IPS DF 19.7 (cell line): ENCODE measurements at places on chromosomes 11 and 22.

- no peak for DNase-seq
These were observed 112.8 kb downstream of the FBXO7 start for GRCh38 chr22:32587449-32587848.

- no peak for DNase-seq
These were observed 26.1 kb downstream of the CSTF3 start for GRCh38 chr11:33135216-33135615.

GRCh38 chr11:56916587-56916986, 72.1 kb upstream of the OR5AK2 start:
- DNase-seq: no peak

- no peak for DNase-seq
These were observed 43.7 kb downstream of the MED15 start for GRCh38 chr22:20550851-20551744.

DNA sequence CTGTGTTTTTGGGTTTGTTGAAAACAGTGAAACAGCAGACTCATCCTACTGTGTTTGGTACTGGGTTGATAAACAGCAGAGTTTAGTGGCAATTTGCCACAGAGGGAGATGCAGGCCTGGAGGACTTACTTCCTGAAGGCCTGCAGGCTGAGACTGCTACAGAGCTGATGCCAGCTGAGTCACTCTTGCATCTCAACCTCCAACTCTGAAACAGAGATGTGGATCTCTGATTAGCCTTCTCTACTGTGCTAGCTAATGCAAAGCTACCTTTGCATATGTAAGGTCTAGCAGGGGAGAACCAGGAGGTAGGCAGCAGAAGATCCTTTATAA, 14.3 kb downstream of the ATP5MG start:
- DNase-seq: peak; percentile 91

DNA sequence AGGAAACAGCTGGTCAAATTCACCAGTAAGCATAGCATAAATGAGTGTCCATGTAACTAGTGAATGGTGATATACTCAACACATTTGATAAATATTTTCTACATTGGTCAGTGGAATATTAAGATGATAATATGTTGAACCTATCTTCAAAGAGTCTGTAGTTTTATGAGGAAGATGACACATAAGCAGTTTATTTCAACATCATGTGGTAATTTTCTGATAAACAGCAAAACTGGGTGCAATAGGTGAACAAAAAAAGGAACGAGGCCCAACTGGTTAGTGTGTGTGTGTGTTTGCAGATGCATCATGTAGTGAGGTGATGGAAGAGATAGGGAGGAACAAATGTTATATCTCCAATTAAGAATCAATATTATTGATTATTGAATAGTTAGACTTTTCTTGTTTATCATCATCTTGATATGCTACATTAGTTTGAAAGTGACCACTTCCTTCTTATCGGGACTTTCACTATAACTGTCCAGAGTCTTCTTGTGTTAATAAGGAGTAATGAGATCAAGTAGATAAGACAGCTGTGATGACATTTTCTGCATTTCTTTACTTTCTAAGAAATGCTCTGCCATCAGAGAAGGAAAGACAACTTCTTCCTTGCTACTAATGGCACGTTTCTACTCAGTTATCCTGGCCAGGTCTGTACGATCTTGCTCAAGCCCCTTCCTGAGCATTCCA, 270.7 kb downstream of the ETS1 start:
- DNase-seq: no peak

GRCh38 chr11:6062691-6063358, 32.3 kb upstream of the OR56A1 start:
- no peak for DNase-seq

- DNase-seq: no peak
These were observed 81.0 kb upstream of the FGF3 start for GRCh38 chr11:69899957-69900821.

GRCh38 chr11:128365044-128365443, 222.3 kb downstream of the ETS1 start:
- no peak for DNase-seq

DNA sequence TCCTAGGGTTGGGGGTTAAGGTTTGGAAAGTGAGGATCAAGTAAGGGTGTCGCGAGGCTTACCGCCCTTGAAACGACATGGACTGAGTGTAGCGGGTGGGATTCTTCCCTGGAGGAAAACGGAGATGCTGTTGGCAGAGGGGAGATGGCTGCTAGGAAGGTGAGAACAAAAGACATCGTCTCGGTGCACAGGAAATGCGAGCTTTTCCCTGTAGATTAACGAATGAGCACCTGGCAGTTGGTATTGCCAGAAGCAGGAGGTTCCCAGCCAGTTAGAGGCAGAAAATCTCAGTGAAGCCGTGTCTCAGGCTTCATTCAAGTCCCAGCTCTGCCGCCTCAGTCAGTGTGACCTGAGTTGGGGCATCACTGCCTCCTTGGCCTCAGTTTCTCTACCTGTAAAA, 1.4 kb upstream of the LHFPL7 start:
- DNase-seq: no peak

GRCh38 chr11:255176-255575, 18.4 kb downstream of the PSMD13 start:
- no peak for DNase-seq

DNA sequence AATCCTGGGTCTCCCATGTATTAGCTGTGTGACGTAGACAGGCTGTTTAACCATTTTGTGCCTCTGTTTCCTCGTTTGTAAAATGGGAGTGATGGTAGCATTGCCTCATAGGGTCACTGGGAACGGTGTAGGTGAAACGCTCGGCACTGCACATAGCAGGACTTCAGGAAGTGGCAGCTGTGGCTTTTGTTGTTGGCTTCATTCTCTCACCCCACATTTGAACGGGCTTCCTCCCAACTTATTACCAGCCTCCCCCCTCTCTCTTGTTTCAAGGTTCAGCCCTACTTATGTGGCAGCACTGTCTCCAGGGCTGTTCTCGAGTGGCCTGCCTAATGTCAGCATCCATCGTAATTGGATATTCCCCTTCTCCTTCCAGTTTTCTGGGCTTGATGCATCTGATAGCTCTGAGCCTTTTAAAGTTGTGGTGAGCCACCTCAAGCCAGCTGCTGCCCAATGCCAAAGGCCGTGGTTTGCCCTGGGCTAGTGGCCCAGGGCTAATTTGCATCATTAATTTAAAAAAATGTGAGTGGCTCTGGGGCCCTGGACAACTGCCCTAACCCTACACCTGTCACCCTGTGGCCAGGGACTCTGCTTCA, 217.8 kb upstream of the TBCEL start:
- DNase-seq: no peak

GRCh38 chr11:125923012-125923579, 18.8 kb downstream of the DDX25 start:
- no peak for DNase-seq

- no peak for DNase-seq
These were observed 81.3 kb upstream of the CADM1 start for GRCh38 chr11:115585361-115586024.

- no peak for DNase-seq
These were observed 77.2 kb downstream of the SIK3 start for GRCh38 chr11:117020869-117021564.

DNA sequence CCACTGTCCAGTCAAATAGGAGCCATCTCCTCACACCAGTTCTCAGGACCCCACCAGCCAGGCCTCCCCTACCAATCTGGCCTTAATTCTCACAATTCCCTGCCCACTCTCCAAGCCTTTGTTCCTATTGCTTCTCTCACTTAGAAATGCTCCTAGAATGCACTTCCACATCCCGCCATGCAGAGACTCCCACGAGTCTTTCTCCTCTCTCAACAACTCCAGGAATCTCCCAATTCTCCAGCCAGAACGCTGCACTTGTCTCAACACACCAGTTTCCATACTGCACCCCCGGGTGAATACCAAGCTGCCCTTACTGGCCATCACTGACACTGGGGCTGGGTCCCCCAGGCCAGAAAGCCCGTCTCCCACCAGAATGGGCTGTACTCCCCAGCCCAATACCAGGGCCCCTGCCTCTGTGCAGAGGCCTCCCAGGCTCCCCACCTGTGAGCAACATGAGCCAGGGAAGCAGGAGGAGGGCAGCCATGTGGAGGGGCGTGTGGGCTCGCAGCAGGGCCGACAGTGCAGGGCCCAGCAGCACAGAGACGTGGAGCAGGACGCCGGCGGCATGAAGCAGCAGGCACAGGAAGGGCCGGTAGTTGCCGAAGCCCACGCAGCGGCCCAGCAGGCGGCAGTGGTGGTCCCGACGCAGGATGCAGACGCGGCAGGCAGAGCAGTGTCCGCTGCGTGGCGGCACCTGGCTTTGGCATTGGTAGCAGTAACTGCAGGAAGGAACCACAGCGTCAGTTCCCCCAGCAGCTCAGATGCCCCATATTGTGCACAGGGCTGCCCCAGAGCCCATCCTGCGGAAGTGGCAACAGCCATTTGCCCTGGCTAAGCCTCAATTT, 2.4 kb downstream of the ZDHHC24 start:
- DNase-seq: no peak

- DNase-seq: no peak
These were observed 686.3 kb downstream of the NTM start for GRCh38 chr11:132056689-132057088.

- DNase-seq: no peak
These were observed 37.6 kb downstream of the MAP6 start for GRCh38 chr11:75631086-75631730.

DNA sequence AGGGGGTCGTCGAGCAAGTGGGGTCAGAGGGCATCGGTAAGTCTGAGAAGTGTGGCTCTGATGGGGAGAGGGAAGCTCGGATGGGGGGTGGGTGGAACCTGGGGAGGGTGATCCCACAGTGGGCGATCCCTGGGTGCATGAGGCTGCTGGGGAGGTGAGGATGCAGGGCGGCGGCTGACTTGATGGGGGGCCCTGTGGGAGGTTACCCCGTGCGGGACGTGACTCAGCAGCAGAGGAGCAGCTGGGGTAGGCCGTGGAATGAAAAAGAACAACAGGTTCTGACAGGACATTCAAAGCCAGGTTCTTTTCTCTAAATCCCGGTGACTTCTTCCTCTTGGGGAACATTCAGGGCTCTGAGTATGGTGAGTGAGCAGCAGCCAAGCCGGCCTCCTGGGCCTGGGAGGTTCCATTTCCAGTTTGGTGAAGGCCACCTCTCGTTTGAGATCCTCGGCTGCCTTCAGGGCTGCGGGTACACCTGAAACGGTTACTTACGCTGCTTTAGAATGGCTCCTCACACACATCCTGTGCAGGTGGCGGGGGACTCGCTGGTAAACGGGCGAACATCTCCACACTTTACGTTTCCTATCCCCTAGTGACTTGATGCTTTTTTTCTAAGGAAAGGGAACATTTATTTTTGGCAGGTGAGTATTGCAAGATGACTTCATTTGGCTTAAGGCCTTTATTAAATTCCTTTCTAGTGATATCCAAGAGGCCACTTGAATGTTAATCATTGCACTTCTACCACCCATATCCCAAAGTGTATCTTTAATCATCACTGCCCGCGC, 278.2 kb downstream of the TBC1D22A start:
- DNase-seq: no peak

DNA sequence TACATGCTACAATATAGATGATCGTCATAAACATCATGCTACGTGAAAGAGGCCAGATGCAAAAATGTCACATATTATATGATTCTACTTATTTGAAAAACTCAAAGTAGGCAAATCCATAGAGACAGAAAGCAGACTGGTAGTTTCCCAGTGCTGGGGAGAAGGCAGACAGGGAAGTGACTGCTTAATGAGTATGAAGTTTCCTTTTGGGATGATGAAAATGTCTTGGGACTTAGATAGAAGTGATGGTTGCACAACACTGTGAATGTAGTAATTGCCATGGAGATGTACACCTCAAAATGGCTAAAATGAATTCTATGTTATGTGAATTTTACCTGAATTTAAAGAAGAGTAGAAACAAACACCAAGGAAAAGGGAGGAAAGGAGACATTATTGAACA, 45.2 kb upstream of the EHF start:
- DNase-seq: no peak

- no peak for DNase-seq
These were observed 1327.0 kb downstream of the BRD1 start for GRCh38 chr22:48500471-48501230.

GRCh38 chr22:20748731-20749428, 25.0 kb upstream of the SERPIND1 start:
- no peak for DNase-seq

DNA sequence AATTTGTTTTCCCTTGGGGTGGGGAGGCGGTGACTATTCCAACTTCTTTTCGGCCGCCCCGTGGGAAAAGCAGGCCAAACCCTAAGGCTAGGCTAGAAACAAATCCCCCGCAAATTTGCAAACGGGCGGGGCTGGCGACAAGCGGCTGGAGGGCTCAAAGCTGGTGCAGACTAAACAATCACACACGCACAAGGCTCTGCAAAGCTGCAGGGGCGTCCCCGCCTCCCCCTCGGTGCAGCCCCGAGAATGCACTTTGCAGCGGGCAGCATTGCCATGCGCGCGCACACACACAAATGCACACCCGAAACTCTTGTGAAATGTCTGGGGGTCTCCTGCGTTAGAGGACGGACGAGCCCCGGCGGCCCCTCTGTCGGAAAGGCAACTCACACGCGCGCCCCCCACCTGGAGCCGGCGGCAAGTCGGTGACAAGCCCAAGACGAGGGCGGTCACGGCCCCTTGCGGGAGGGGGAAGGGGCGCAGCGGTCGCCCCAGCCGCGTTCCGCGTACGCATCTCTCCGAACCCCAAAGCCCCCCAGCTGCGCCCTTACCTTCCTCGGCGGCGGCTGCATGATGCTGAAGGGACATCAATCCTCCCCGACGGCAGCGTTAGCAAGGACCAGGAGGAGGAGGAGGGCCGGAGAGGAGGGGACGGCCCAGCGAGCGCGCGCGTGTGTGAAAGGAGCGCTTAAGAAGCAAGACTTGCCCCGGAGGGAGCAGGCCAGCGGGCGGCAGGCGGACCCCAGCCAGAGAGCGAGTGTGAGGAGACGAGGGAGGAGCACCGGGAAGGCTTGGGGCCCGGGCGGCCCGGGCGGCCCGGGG, 600 bp downstream of the FCHSD2 start:
- DNase-seq: no peak

GRCh38 chr11:38323961-38324761, 1726.1 kb upstream of the RAG2 start:
- DNase-seq: no peak

- no peak for DNase-seq
These were observed 64.7 kb upstream of the LIN7C start for GRCh38 chr11:27571154-27571810.

- DNase-seq: no peak
These were observed 266.8 kb downstream of the MN1 start for GRCh38 chr22:27534720-27535125.

GRCh38 chr11:77510095-77510494, 36.2 kb upstream of the PAK1 start:
- DNase-seq: no peak

GRCh38 chr11:111946499-111946898, 9.4 kb downstream of the DIXDC1 start:
- no peak for DNase-seq
